CD4-positive, alpha-beta T cell treated with Interleukin-10 for 1 hour (primary cell): ENCODE measurements at places on chromosomes 2 and 18.

GRCh38 chr2:128304715-128305554 is 13.7 kb downstream of the HS6ST1 start:
- no peak for DNase-seq

DNA sequence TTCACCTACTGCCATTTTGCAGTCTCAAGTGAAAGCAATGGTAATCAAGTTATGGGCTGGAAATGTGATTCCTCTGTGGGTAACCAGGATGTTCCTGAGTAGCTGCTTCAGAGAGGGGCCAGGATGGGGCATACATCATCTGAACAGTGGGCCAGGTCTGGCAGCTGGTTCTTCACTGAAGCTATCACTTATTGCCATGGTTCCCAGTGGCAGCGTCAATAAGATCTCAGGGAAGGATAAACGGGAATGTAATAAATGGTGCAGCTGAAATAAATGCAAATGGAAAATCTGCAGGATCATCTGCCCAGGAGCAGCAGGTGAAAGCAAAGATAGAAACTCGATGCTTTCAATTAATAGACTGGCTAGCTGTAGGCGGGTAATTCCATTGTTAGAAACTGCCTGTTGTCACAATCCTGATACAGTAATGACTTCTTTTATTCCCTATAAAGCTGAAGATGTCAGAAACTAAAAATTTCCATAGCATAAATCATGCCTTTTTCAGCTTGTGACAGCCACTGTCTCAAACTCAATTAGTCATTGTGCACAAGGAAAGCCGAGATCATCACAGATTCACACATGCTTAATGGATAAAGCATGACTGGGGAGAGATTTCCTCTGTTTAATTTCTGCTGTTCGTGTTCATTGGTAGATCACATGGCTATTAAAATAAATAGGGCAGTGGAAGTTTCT is 56.2 kb upstream of the CCDC85A start:
- no peak for DNase-seq

- no peak for DNase-seq
Measured at GRCh38 chr18:25459814-25460213, 107.8 kb upstream of the ZNF521 start.

- DNase-seq, result no peak
Measured at GRCh38 chr2:24576617-24577016, 85.6 kb downstream of the NCOA1 start.

DNA sequence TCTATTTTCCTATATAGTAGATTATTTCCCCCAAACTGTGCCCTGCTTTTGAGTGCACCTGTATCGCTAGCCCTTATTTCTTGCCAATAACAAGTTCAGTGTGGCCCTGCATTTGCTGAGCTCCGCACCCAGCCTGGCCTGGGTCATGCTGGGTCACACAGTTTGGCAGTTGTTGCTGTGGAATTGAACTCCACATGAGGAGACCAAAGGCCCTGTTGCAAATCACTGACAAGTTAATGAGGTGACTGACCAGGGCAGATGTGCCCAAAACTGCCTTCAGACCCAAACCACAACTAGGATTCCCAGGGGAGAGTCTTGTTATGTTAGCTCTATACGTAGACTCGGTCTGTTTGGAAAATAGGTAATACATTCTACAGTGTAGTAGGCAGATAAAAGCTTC is 31.0 kb downstream of the COL4A4 start:
- DNase-seq, result no peak

GRCh38 chr2:179275253-179276012 is 10.8 kb upstream of the SESTD1 start:
- DNase-seq, result no peak

GRCh38 chr18:3040173-3040572 is 27.2 kb upstream of the LPIN2 start:
- no peak for DNase-seq

GRCh38 chr18:829432-829831 is 17.4 kb upstream of the YES1 start:
- no peak for DNase-seq

DNA sequence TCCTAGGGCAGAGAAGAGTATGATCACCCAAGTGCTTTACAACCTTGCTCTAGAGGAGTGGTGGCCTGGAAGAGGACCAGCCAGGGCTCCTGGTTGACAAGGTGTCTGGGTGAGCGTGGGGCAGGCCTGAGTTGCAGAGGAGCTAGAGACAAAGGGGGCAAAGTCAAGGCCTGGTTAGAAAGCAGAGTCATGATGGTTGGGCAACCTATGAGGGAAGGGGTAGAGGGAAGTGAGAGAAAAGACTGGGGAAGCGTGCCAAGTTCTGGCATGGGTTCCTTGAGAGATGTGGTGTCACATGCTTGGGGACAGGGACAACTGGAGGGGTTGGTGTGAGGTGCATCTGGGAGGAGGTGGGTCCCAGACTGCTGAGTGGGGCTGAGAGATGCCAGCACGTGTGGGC is 13.5 kb downstream of the ZFP36L2 start:
- no peak for DNase-seq

GRCh38 chr2:224259831-224260230 is 142.1 kb downstream of the FAM124B start:
- no peak for DNase-seq

DNA sequence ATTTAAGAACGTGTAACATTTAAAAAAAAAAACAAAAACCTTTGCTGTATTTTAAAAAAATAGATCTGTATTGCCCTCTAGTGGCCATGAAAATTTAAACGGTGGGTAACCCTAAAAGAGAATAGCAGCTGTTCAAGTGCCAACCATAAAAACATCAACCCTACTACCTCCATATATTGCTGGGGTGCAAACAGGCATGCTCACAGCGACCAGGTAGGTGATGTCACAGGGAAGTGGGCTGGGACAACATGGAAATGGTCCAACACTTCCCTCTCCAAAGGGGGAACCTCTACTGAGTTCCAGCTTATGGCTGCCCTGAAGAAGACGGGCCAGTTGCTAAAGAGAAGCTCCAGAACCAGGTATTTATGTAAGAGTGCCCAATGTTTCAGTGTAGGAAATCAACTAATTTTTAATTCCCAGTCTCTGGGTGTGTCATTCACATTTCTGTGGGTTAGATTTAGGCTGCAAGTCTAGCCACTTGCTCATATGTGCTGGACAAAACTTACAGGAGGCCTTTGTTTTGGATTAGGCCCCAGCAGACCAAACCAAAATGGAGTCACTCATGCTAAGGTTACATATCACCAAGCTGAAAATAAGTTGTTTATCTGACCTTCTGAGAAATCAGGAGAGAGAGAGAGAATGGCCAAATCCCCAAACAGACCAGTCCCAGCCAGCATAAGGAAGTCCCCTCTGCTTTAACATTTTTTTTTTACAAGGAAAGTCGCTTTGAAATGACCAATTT is 54.5 kb downstream of the SKA1 start:
- peak; percentile 25 for DNase-seq

GRCh38 chr2:136863874-136864273 is 98.5 kb downstream of the THSD7B start:
- no peak for DNase-seq

- no peak for DNase-seq
Measured at GRCh38 chr2:203812294-203813221, 55.0 kb upstream of the CTLA4 start.

DNA sequence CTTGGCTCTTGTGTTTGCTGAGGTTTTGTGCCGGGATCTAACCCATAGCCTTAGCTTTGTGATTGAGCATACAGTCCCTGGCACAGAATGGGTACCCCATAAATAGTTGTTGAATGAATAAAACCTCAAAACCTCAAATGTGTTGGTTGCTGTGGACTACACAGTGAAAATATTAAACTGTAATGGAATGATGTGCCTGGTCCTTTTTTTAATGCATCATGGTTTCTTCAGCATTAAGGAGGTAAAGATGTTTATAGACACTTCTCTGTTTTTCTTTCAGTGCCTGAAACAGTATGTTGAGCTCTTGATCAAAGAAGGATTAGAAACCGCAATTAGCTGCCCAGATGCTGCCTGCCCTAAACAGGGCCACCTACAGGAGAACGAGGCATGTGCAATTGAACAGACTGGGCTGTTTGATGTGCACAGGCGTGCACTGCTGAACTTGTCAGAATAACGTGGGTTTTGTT is 97.0 kb downstream of the RNF144A start:
- DNase-seq, result peak; percentile 55

DNA sequence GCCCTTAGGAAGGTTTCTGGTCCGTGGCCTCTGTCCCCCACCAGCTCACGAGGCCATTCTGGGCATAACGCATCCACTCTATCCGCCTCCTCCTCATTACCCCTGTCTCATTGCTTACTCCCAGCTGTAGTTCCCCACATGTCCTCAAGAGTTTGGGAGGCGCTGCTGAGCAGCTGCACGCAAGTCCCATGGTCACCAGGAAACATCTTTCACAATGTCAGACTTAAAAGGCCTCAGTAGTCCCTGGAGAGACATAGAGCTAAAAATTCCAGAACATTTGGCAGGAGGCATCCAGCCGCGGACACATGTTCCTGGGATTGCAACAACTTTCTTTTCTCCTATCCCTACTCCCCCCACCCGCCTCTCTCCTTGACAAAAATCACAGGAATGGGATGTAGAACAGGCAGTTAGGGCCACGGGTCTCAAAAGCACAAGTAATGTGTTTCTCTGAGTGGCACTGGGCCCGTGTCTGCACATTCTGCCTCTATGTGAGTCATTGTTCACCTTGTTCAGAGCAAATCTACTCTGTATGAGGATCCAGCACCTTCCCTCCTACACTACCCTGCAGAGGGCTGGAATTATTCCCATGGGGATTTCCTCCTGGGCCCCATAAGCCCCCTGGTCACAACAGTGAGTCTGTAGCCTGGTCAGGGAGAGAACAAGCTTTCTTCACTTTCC is 8.1 kb downstream of the LBH start:
- DNase-seq, result peak; percentile 86

DNA sequence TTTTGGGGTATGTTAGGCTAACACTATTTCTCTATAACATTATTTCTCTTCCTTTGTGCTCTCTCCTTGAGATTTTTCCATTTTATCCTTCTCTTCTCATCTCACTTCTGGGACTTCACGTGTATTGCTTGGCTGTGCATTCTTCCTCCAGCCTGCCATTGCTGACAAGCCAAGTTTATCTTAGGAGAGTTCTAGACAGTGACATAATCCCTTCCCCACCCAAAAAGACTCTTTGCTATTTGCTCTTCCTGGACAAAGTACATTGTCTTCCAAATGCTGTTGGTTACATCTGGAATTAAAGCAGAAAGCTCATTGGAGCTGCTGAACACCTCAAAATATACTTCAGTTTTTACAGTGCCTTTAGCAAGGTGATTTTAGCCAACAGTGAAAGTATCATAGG is 8.9 kb downstream of the TSPYL6 start:
- DNase-seq, result no peak

DNA sequence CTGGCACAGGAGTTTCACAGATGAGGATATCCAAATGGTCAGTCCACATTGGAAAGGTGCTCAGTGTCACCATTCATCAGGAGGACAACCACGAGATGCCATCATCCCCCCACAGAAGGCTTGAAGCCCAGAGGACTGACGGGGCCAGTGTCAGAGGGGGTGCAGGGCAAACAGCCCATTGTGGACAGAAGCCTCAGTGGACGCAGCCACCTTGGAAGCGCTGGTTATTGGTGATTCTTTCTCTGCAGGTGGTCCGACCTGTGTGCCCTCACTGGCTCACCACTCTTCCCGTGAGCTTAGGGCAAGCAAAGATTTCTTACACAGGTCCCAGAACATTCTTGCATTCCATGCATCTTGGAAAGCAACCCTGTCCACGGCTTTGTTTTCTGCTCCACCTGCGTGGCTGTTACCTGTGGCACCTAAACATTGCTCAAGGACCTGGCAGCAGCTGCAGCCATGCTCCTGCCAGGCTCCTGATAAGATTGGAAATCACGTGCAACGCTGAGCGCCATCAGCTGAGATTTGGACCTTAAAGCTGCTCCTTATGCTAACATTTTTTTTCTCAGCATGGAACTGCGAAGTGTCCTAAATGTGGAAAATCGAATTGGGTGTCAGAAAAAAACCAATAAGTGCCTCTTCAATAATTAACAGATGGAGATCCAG is 110.9 kb upstream of the CTDP1 start:
- DNase-seq, result no peak

DNA sequence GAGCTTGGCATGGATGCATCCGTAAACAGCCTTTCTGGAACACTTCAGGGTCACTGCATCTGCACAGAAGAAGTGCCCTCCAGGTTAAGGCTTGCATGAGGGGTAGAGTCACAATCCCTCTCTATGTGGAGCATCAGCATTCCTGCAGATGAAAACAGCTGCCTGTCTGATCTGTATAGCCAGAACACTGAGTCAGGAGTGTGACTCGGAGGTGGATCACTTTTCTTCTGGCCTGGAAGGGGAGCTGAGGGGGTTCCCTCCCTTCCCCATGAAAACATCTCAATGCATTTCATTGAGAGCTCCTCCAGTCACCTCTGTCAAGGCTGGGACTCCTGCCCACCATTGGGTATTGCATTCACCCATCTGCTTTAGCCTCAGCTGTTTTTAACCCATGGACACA is 72.5 kb upstream of the SERPINE2 start:
- no peak for DNase-seq

DNA sequence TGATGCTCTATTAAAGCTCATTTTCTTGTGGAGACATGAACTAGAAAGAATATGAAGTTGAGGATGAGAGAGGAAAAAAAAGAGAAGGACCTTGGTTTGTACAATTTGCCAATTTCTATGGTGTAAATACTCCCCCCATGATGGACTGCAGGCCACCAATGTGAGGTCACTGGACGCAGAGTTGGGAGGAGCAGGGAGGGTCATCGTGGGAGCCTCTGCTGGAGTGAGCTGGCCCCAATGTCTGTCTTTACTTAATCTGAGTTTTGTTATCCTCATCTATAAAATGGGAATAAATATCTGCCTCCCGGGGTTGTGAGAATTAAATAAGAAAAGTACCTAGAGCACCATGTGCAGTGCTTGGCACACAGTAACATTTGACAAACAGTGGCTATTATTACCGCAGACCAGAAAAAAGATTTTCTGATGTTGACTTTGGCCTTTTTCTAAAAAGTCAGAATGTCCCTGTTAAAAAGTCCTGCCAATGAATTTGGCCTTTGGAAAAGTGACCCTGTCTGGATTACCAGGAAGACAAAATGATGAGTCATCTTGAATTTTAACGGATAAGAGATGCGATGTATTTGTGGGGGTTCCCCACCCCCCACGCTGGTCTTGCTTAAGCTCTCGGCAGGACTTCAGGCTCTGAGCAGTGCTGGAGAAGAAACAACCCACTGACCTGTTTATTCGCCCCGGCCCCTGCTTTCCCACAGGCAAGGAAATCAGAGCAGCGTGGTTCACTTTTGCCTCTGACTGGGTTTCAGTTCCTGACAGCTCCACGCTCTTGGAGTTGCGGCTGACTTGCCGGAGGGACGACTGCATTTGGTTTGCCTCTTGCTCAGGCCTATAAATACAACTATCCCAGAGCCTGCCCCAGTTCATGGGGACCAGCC is 50.3 kb upstream of the FOSL2 start:
- DNase-seq, result no peak

DNA sequence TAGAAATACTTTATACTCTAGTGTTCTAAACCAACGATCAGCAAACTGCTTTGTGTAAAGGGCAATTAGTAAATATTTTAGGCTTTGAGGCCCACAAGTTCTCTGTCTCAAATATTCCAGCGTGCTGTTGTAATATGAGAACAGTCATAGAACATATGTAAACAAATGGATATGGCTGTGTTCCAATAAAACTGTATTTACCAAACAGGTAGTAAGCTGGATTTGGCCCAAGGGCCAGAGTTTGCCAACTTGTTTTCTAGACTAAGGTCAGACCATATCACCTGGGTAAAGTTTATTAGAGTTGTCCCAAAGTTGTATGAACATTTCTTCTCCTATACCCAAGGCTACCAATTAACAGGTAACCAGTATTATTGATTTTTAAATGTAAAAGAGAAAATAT is 303.2 kb upstream of the MC4R start:
- DNase-seq, result no peak
